SW 1271 (cell line): ENCODE measurements at places on chromosomes 7 and 10.

GRCh38 chr7:157525491-157525915, 188.7 kb downstream of the DNAJB6 start:
- DNase-seq, result no peak

- DNase-seq, result no peak
Observed at GRCh38 chr10:131000244-131000643, 311.3 kb downstream of the TCERG1L start.

GRCh38 chr10:75050149-75050919, 61.1 kb upstream of the SAMD8 start:
- DNase-seq, result no peak

DNA sequence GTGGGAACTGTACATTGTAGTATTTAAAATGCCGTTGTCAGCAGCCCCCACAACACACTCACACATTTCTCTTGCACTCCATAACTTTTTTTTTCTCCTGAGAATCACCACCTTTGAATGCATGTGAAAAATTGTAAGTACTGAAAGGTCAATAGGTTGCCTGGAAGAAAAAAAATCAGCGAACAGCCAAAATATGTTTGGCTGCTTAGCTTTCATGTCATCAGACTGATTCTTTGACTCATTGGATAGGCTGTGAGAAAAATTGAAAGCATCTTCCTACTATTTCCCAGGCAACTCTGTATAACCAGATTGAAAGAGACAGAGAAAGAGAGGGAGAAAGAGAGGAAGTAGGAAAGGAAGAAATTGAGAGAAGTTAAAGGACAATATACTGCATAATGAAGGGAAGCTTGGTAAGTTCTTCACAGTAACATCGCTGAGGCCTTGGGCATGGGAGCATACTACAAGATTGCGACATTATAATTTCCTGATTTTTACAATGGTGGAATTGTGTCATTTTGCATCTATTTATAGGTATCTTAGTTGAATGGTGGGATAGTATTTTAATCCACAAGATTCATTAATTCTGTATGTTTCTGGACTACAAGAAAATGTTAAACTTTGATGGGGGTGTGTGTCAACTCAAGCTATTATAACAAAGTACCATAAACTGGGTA, 249.3 kb upstream of the KCND2 start:
- no peak for DNase-seq

- no peak for DNase-seq
Observed at GRCh38 chr10:60035984-60036383, 129.6 kb upstream of the CCDC6 start.

GRCh38 chr7:318878-319661, 29.1 kb downstream of the FOXL3 start:
- no peak for DNase-seq

DNA sequence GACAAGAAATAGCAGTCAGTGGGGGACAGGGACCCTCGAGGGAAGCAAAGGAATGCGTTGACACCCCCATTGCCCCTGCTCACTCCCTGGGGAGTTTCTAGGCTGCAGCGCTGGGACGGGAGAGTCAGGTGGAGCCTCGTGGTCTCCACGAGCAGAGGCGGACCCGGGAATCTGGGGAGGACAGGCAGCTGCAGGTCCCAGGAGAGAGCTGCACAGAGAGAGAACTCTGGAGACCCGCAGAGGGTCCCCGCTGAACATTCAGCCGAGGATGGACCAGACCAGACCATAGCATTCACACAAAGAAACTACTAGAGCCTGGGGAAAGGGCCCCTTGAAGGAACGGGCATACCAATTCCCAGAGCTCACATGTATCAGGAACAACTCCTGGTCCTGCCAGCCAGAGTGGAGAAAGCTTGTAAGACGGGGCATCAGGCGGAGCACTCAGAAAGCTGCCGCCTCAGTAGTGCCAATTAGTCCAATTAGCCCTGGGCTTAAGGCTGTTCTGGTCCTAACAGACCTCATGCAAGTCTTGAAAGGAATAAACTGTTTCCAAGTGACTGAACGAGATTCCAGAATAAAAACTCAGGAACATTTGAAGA, 966.7 kb upstream of the ZNF722 start:
- no peak for DNase-seq

DNA sequence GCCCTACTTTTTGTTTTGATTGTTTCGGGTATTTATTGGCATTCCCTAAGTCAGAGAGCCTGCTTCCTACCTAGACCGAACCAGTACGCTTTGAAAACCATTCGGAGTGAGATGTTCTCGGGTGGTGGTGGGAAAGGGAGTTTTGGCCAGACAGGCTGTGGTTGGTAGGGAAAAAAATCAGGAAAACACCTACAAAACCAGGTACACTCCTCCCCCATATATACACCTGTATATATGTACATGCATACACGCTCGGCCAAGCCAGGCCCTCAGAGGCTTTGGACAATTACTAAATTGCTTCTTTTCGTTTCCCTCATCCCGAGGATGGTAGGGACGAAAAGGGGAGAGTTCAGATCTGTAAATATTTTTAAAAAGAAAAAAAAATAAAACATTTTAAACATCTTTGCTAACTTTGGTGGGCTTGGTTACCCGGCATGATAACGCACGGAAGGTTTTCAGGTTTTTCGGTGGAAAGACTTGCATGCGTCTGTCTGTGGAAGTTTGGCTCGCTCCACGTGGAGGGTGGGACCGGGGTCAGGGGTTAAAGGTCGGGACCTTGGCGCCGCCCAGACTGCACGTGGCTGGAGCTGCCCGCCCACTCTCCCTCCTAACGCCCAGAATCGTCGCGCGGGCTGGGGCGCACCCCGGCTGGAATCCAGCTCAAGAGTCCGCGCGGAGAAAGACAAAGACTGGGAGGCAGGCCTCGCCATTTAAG, 2.5 kb downstream of the HMX2 start:
- DNase-seq, result no peak

DNA sequence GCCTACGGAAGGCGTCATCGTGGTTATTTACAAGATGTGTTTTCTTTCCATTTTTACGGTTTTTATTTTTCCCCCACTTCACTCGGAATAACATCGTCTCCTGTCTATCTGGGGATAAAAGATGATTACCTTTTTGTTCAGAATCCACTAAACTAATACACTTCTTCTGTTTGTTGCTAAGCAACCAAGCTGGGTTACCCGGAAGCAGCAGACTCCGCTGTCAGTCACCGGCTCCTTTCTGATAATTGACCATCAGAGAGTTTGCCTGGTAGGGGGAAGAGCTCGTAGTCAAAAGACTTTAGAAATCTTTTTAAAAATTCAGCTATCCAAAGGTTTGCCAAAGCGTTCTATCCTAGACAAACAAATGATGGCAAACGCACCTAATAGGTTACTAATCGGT, 75.0 kb upstream of the SFMBT2 start:
- DNase-seq, result no peak

DNA sequence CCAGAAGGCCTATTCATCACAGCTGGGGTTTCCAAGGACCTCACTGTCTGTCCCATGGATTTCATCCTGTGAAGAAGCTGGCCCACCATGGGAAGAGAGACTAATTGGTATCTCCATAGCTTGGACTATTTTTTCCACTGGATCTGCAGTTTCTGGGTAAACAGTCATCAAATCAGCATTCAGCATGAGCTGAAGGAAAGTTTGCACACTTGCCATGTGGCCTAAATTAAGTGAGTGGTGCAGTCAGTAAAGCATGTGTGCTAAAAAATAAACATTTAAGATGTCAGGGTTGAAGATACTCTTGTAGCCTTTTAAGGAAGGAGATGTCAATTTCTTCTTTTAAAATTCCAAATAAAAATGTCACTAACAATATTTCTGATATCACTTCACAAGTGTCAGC, 381.1 kb upstream of the ZMIZ1 start:
- no peak for DNase-seq

GRCh38 chr7:326273-326672, 36.3 kb downstream of the FOXL3 start:
- DNase-seq, result no peak

DNA sequence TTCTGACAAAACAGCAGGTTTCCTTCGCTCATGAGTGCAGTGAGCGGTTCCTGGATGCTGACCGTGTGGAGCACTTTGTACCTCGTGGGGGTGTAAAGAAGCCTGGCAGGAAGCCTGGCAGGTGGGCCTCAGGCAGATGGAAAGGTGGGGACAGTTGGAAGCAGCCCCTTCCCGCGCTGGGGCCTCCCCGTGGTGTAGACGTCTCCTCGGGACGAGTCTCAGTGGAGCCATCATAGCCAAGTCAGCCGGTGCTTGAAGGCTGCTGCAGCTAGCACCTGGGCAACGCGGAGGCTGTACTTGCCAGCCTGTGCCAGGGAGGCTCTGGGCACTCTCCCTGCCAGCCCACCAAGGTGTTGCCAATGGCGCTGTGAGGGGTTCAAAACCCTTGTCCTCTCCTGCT, 154.5 kb downstream of the WDR37 start:
- no peak for DNase-seq

GRCh38 chr10:16907687-16908086, 90.5 kb upstream of the RSU1 start:
- DNase-seq, result no peak

DNA sequence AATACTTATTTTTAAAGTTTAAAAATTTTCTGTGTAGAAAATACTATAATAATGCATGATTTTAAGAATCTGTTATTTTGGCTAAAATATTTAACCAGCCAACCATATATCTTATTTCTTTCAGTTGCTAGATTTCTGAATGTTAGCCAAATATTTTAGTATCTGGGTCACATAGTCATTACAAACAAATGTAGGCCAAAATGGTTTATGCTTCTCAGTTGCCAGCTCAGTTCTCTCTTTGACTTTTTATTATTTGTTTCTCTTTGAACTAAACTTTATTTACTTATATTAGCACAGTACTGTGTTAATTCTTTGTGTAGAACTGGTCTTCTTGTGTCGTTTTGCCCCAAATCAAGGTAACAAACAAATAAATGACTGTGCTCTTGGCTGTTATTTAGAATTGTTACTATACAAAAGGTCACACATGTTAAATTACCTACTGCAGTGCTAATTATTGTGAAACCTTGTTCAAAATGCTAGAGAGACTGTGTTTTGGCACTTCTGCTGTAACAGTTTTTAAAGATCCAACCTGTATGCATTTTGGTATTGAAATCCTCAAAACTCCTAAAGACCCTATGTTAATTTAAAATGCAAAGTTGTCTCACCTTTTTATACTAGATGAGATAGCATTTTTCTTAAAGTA, 39.8 kb downstream of the ZEB1 start:
- DNase-seq, result no peak

DNA sequence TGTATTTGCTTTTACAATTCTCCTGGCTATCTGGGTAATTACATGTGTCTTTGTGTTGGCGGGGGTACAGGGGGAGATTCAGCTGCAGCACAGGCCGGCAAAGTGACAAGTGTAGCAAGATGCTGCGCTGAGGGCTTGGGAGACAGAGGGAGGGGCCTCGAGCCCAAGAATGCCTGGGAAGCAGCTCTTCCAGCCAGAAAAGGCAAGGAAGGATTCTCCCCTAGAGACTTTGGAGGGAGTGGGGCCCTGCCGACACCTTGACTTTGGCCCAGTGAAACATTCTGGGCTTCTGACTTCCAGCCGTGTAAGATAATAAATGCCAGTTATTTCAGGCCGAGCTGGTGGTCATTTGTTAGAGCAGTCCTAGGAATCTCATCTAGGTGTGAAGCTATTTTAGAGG, 7.2 kb upstream of the REPIN1 start:
- no peak for DNase-seq

GRCh38 chr10:88800152-88801125, 2.1 kb upstream of the LIPM start:
- no peak for DNase-seq

DNA sequence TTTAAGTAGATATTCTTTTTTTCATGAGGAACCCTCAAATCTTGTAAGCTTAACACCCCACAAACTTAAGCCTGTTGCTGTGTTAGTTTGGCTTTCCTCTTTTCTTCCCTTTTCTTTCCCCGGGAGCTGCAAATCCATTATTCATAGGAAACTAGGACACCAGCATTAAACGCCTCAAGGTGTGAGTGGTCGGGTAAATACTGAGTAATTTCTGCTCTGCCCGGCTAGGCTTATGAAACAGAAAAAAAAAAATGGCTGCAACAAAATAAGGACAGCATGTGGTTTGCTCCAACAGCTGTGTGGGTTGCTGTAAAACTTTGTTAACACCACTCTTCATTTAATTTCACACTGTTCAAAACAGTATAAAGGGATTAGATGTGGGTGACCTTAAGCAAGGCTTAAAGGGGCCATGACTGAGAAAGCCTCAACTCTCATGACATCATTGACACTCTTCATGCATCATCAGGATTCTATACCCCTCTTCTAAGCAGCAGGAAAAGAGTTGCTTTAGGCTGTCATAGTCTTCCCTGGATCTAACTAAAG, 104.1 kb downstream of the AOAH start:
- DNase-seq, result no peak

DNA sequence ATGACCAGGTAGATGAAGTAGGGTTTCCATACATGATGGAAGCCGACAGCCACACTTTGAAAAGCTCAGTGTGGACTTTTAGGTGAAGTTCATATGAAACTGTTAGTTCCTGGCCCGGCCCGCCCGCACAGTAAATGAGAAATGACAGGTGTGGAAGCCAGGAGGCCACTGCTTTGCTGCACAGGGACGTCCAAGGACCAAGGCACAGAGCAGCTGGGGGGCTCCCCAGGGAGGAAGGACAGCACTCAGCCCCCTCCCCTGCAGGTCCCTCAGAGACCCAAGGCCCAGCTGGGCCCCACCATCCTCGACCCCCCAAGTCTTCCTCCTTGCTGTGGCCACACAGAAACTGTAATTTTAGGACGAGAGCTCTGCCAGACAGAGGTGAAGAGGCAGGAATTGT, 219.2 kb downstream of the PTPRN2 start:
- DNase-seq, result no peak

DNA sequence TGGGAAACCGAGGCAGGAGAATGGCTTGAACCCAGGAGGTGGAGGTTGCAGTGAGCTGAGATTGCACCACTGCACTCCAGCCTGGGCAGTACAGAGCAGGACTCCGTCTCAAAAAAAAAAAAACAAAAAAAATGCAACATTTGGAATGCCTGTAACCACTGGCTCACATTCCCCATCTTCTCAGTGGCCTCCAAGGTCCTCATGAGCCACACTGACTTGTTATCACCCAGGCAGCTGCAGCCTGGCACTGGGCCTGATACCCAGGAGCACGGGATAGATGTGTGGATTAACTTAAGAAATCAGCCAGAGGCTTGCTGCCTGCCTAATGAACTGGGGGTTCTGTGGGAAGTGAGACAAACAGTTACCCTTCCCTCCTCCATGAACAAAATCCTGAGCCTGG, 23.0 kb downstream of the JCAD start:
- DNase-seq, result no peak

DNA sequence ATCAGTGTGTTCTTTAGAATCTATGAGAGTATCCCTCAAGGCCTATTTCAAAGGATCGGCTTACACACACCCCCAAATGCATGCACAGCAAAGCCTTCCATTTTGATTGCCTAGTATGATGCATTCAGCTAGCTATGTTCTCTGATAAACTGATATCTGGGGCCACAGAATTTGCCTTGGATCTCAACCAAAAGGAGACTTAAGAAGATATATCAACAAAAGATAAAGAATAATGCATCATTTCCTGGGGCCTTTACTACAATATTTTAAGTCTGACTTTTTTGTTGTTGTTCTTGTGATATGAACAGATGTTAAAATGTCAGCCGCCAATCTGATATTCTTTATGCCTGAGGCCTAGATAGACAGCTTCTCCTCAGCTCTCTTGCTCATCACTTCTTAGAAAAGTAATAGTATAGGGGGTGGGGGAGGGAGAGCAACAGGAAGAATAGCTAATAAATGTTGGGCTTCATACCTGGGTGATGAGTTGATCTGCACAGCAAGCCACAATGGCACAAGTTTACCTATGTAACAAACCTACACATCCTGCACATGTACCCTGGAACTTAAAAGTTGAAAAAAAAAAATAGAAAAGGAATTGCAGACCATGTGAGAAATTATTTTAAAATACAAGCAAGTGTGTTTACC, 792.9 kb upstream of the GHITM start:
- DNase-seq, result no peak

- DNase-seq, result no peak
Observed at GRCh38 chr10:111599943-111600342, 523.1 kb downstream of the ADRA2A start.
